ENCODE measurements at places on chromosomes 7 and 10.

GRCh38 chr10:12945690-12946359 lies 55.7 kb downstream of the CCDC3 start:
- DNase-seq, result no peak

DNA sequence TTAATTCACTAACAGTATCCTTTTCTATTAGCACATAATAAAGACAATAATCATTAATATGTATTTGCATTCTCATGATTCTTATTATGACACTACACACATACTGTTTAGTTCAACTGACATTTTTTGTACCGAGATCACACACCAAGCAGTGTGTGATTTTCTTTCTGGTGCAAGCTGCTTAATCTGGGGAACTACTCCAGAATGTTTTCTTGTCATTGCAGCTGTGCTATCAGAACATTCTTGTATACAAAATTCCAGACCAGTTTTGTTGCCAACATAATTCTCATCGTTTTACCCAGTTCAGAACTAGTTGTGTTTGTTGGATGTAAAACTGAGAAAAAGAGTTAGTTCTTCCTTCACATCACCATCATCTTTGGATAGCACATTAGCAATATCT lies 37.4 kb downstream of the VKORC1L1 start:
- DNase-seq, result no peak

DNA sequence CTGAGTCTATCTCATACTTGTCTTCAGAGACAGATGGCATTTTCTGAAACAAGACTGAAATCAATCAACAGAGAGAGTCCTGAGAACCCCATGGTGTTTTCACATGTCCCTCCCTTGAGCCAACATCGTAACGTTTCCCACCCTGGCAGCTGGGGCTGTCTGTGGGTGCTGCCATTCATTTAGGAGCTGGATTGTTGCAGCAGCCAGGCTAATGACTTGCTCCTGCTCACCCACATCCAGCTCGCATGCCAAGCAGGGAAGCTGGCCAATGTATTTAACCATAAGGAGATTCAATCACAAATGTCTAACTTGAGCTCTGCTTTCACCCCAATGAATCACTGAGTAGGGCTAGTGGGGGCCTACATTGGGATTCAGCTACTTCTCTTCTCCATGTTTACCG lies 146.1 kb downstream of the ADRA2A start:
- no peak for DNase-seq

- DNase-seq, result no peak
These were observed 29.1 kb downstream of the GPRIN2 start for GRCh38 chr10:46527241-46527811.

- no peak for DNase-seq
These were observed 35.0 kb downstream of the ARMH3 start for GRCh38 chr10:102020938-102021337.

DNA sequence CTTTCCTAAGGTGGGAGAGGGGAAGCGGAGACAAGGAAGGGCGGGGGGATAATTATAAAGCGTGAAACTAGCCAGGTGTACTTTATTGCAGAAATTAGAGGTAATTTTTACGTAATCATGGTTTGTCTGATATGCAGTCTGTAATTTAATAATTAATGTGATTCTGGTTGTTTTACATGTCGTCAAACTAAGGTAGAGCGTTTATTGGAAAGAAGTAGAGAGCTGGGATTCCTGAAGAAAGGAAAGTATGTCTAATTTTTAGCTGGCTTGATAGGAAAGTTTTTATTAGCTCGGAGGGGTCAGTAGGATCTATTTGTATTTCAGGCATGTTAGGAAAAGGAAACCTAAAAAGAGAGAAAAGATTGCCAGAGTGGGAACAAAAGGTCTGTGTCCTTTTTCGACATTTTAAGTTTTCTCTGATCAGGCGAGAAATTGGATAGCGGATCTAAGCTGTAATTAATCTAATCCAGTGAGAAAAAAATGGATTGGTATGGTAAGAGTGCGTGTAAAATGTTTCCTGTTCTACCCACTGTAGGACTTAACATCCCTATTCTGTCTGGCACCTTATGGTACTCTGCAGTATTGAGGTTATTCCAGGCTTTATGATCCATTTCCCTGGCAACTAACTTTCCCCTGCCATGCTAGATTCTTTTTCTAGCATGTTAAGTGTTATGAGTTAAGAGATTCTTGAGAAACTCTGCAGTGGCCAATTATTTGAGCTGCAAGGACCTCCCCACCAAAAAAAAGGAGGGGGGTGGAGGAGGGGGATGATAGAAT lies 1.4 kb downstream of the CELF2 start:
- no peak for DNase-seq

DNA sequence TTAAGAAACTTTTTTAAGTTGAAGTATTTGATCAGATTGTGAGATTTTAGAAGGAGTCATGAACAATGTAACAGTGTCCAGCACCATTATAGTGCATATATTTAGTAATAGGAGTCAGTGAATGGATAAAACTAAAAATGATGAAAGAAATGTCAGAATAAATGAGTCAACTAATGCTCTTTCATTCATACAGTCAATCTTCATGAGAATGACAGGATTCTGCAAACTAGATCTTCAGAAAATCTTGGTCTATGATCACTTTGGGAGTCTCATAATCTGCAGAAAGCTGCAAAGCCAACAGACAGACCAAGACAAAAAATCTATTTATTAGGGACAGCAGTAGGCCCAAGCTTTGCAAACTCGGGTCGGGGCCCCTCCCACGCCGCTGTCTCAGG lies 710 bp downstream of the RNLS start:
- no peak for DNase-seq

- DNase-seq, result peak; percentile 93
These were observed 46.1 kb downstream of the ARMH3 start for GRCh38 chr10:102009801-102010425.

DNA sequence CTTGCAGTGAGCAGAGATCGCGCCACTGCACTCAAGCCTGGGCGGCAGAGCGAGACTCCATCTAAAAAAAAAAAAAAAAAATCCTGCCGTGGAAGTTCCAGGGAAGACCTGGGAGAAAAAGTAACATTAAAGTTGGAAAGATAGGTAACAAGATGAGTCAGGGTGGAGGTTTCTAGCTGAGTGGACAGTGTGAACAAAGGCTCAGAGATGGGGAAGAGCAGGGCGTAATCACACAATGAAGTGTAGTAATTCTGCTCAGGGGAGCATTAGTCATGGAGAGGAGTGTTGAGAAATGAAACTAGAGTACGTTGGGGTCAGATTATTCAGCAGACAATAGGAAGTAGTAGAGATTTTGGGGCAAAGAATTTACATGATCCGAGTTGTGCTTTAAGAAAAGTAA lies 21.6 kb upstream of the WASL start:
- peak; percentile 21 for DNase-seq

- no peak for DNase-seq
These were observed 42.9 kb upstream of the LRRC18 start for GRCh38 chr10:48982584-48982983.

GRCh38 chr10:111356571-111356970 lies 279.7 kb downstream of the ADRA2A start:
- no peak for DNase-seq

GRCh38 chr7:30977896-30978564 lies 14.3 kb downstream of the GHRHR start:
- DNase-seq, result peak; percentile 12

DNA sequence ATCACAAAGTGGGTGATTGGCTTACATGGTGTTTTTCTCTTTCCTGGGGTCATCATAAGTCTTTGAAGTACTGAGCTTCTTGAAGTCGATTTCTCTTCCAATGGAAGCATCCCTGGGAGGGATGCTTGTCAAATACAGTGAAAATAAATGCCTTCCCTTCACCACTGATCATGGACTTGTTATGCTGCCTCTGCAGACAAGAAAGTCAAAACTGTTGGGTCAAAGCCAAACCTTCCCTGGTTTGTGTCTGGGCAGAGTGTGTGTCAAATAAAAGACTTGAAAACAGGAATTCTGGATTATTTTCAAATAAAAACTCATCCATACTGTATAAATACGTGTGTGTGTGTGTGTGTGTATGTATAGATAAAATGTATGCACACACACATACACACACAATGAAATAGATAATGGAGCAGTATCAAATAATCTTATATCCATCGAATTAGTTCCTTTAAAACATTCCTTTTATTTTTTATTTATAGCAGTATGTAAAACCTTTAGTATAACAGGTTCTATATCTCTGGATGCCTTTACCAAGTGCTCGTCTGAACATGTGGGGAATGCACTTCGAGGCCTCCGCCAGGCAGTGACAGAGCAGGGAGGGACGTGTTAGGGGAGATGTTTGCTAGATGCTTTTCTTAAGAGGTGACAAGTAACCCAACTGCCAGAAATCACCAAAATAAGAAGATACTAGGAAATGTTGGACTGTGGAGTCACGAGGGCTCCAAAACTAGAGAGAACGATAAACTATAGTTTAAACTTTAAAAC lies 27.2 kb upstream of the WNT16 start:
- no peak for DNase-seq

GRCh38 chr10:27258838-27259812 lies 18.5 kb upstream of the ACBD5 start:
- no peak for DNase-seq

- DNase-seq, result no peak
These were observed 1601.9 kb downstream of the REEP3 start for GRCh38 chr10:65123120-65123519.

- no peak for DNase-seq
These were observed 545 bp downstream of the GIGYF1 start for GRCh38 chr7:100693312-100694097.

GRCh38 chr10:126407831-126408230 lies 19.6 kb upstream of the ADAM12 start:
- peak; percentile 43 for DNase-seq

DNA sequence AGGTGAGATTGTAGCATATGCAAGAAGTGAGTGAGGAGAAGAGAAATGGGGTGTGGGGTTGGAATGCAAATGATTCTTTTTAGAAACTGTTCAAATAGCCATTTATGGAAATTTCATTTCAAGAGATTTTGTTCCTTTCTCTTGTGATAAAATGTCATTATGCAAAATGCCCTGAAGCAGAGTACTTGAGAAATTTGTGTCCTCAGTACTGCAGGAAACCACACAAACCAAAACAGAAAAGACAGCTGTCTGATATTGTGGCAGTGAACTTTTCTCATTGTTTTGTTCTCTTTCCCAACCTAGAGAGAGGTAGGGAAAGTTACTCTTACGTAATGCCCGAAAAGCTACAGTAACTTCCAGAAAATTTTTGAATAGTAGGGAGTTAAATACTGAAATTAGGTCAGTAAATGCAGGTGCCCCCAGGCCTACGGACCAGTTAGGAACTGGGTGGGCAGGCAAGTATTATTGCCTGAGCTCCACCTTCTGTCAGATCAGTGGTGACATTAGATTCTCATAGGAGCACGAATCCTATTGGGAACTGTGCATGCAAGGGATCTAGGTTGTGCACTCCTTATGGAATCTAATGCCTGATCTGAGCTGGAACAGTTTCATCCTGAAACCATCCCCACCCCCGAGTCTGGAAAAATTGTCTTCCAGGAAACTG lies 34.0 kb downstream of the DLD start:
- peak; percentile 39 for DNase-seq

- DNase-seq, result no peak
These were observed 22.7 kb downstream of the JAZF1 start for GRCh38 chr7:28157831-28158416.

DNA sequence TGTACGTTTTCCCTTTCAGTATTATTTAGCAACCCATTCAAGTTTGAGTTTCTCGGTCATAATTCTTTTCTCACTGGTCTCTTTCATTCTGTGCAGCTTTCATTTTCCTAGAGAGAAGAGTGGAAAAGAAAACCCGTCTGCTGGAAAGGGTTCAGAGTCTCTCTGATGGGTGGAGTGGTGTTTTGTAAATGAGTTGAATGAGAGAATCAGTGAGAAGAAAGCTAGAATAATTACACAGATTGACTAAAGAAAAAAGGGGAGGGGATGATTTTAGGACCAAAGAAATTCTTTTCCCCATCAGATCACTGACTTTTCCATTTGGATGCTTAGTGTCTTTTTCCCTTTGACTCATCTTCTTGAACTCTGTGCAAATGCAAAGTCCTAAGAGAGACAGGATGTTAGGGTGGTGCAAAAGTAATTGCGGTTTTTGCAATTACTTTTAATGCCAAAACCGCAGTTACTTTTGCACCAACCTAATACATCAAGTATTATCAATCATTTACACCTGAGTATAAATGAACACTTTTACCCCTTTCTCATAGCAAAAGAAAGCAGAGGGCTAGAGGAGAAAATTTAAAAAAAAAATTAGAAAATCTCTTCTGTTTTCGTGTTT lies 242.1 kb upstream of the SP4 start:
- DNase-seq, result no peak

- peak; percentile 29 for DNase-seq
These were observed 12.2 kb downstream of the FOXP2 start for GRCh38 chr7:114426824-114427223.

- DNase-seq, result no peak
These were observed 144.5 kb upstream of the POT1 start for GRCh38 chr7:125074141-125074540.

DNA sequence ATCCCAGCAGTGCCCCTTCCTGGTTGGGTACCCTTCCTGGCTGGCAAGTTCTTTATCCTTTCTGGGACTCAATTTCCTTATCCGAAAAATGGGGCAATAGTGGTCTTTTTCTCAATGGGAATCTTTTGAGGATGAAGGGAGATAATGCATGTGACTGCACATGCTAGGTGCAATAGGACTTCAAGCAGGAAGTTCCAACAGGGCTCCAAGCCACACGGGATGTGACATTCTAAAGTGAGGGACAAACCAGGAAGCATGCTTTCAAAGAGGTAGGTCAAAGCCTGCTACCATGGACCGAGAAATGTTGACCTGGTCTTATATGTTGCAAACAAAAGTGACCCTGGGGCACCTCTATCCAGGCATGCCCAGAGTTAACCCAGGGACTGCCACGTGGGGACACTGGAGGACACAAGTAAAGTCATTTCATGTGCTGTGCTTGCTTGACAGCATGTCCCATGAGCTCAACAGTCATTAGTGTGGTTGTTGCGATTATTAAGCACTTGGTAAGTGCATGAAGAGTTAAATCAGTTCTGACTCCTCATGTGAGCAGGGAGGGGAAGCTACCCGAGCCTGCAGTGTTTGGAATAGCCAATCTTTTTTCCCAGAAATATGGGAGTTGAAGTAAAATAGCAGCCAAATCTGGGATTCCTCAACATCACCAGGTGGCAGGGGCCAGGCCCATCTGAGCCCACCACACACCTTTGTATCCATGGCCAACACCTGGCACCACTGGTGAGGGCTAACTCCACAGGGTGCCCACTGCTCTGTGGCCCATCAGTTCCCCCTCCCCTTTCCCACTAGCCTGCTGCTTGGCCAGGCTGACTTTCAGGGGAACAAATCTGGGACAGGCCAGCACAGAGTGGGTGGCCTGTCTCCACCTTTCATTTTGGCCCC lies 5.7 kb downstream of the ARHGAP22 start:
- no peak for DNase-seq

GRCh38 chr10:34116220-34116641 lies 698.9 kb downstream of the PARD3 start:
- no peak for DNase-seq

DNA sequence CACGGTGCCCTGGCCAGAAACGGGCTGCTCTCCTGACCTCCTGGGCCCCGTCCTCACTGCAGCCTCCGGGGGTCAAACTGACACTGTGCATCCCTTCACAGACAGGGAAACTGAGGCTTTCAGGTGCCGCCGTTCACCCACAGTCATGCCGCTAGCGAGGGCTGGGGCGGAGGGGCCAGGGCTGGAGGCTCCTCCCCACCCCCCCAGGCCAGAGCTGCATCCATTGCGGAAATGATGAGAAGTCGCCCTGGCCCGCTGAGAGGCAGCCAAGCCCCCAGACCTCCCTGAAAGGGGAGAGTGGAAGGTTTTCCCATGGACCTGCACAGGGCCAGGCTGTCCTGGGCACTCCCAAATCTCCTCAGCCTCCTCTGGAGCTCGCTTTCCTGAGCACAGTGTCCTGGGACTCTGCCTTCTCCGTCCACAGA lies 16.5 kb upstream of the INPP5A start:
- DNase-seq, result no peak

Data from AG10803 (cell line).